ENCODE measurements at places on chromosomes 1 and 21.

DNA sequence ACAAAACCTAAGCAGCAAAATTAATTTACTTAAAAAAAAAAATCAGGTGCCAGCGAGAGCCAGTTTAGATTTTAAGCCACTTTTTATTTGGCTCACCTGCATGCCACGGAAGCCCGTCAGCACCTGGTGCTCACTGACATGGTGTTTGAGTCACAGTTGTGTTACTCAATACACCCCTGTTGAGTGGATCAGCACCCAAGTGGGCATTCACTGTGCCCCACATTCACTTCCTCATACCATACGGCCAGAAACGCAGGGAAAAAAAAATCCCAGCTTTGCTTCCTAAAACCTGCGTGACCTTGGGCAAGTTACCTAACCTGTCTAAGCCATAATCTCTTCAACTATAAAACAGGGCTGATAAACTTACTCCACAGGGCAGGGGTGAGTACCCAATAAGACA lies 42.8 kb upstream of the SIM2 start:
- DNase-seq = no peak

DNA sequence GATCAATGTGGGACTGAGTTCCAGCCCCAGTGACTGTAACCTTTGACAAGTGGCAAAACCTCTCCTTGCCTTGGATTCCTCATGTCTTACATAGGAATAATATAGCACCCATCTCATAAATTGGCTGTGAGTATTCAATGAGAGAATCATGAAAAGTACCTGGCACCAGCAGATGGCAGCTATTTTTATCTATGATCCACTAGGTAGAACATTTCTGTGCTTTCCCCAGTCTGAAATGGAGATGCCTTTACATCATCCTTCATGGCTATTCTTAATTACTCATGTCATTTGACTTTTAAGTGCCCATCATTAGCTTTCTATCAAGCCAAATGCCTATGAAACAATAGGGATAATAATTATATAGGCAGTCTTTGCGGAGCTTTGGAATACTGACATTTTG lies 130.1 kb downstream of the TGFB2 start:
- DNase-seq = no peak

DNA sequence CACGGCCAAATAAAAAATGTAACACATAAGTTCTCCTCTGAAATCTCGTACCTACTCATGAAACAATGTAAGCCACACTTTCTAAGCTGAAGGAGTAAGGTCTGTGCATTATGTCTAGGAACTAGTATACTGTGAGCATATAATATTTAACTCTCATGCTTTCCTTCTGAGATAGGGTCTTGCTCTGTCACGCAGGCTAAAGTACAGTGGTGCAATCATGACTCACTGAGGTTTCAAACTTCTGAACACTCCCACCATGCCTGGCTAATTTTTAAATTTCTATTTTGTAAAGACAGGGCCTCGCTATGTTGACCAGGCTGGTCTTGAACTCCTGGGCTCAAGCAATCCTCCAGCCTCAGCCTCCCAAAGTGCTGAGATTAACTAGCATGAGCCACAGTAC lies 71.3 kb downstream of the AHCTF1 start:
- DNase-seq = no peak

- no peak for DNase-seq
Measured at GRCh38 chr1:229280921-229281320, 10.0 kb downstream of the RAB4A start.

DNA sequence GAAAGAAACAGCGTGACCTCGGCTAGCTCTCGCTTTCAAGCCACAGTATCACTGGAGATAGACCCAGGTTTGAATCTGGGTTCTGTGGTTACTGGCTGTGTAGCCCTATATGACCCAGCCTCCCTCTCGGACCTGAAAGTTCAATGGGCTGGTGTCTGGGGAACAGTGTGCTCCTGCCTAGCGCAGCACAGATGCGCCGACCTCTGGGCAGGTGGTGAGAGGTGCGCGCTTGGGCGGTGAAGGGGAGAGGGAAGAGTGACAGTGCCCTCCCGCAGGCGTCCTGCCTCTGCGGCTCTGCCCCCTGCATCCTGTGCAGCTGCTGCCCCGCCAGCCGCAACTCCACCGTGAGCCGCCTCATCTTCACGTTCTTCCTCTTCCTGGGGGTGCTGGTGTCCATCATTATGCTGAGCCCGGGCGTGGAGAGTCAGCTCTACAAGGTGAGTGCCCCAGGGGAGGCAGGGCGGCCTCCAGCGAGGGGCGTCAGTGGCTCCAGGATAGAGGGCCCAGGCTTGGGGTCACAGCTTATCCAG lies 10.5 kb downstream of the SERINC2 start:
- DNase-seq = no peak

GRCh38 chr1:25045480-25046193 lies 115.6 kb upstream of the RUNX3 start:
- no peak for DNase-seq

GRCh38 chr1:112666946-112667345 lies 7.5 kb upstream of the MOV10 start:
- DNase-seq = no peak

- no peak for DNase-seq
Measured at GRCh38 chr1:107692580-107693345, 272.2 kb downstream of the VAV3 start.

DNA sequence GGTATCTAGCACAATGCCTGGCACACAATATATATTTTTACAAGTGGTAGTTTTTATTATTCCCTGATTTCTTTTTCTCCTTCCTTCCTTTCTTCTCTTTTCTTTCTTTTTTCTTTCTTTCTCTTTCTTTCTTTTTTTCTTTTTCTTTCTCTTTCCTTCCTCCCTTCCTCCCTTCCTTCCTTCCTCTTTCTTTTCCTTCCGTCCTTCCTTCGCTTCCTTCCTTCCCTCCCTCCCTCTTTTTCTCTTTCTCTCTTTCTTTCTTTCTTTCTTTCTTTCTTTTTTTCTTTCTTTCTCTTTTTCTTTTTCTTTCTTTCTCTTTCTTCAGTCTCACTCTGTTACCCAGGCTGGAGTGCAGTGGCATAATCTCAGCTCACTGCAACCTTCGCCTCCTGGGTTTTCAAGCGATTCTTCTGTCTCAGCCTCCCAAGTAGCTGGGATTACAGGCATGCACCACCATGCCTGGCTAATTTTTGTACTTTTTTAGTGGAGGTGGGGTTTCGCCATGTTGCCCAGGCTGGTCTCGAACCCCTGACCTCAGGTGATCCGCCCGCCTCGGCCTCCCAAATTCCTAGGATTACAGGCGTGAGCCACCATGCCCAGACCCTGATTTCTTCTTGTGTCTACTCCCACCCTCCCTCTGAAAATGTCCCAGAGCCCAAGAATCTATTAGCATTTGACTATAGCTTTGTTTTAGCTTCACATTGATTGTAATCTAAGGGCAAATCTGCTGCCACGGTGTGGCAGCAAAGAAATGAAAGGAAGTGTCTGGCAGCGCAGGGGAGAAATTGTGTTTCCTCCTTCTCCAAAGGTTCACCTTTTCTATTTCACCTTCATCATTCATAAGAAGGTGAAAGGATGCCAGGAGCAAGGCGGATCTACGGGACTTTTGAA lies 19.9 kb upstream of the ABCB10 start:
- no peak for DNase-seq

DNA sequence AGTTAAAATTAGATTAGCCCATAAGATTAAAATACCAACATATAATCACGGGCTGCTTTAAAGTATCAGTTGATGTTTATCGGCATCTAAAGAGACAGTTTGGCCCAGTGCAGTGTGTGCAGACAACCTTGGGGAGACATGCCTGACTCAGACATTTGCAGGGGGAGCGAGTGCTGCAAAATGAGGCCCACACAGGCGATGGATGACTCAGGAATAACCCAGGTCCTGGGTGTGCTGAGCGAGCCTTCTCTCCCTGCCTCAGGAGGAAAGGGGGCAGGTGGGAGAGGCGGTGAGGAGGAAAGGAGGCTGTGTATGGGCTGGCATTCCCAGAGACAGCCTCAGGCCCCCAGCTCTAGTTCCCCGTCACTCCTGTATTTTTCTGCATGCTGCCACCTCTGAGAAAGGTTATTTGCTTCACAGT lies 9.0 kb downstream of the SLC9A1 start:
- DNase-seq = no peak

- DNase-seq = no peak
Measured at GRCh38 chr1:11147197-11147770, 41.9 kb upstream of the ANGPTL7 start.

- DNase-seq = peak; percentile 62
Measured at GRCh38 chr1:37793773-37794371, at the start of gene MANEAL. MANEAL (plus strand) TSS chr1:37793847; CDS start chr1:37794183, 336 bp downstream.

DNA sequence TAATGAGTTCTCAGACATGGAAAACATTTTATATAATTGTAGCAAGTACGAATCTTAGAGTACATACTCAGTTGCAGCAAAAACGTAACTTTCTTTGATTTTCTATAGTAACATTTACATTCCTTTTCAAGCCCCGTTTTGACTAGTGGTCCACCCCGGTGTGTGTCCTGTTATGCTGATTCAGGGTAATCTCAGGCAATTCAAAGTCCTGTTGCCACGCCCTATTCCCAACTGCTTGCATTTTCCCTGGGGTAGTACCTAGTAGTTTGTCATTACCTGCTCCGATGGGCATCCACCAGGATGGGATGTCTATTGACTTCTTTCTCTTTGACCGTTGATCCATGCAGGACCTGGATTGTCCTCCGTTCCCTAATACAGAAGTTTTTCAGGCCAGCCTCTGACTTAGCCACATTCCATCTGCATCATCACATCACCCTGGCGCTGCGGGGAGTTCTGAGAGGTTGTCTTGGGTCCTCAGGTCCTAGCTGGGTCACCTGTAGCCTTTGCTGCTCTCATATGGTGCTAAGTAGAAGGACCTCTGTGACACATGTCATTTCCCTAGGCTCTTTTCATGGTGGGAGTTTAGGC lies 15.0 kb upstream of the FCAMR start:
- no peak for DNase-seq

- DNase-seq = no peak
Measured at GRCh38 chr1:50559421-50559820, 136.2 kb upstream of the DMRTA2 start.

GRCh38 chr1:227543283-227544066 lies 19.9 kb upstream of the ZNF678 start:
- no peak for DNase-seq

DNA sequence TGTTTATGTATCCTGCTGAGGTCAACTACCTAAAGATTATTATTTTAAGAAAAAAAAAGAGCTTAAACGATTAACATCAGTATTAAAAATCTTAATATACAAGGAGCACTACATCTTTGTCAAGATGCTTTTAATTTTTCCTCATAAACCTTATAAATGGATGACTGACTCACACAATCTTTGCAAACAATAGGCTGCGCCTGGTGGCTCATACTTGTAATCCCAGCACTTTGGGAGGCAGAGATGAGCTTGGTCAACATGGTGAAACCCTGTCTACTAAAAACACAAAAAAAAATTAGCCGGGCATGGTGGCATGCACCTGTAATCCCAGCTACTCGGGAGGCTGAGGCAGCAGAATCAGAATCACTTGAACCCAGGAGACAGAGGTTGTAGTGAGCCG lies 1.7 kb downstream of the KHDC4 start:
- DNase-seq = no peak

GRCh38 chr1:149929856-149930255 lies 2.3 kb upstream of the SF3B4 start:
- no peak for DNase-seq

DNA sequence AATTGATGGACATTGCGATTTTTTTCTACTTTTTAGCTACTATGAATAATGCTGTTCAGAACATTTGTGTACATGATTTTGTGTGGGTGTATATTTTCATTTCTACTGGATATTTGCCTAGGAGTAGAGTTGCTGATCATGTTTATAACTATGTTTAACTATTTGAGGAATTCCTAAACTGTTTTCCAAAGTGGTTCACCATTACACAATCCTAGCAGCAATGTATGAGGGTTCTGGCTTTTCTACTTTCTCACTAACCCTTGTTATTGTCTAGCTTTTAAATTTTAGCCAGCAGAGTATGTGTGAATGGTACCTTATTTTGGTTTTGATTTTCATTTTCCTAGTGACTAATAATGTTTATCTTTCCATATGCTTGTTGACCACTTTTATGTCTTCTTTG lies 86.2 kb downstream of the ATG4C start:
- no peak for DNase-seq

DNA sequence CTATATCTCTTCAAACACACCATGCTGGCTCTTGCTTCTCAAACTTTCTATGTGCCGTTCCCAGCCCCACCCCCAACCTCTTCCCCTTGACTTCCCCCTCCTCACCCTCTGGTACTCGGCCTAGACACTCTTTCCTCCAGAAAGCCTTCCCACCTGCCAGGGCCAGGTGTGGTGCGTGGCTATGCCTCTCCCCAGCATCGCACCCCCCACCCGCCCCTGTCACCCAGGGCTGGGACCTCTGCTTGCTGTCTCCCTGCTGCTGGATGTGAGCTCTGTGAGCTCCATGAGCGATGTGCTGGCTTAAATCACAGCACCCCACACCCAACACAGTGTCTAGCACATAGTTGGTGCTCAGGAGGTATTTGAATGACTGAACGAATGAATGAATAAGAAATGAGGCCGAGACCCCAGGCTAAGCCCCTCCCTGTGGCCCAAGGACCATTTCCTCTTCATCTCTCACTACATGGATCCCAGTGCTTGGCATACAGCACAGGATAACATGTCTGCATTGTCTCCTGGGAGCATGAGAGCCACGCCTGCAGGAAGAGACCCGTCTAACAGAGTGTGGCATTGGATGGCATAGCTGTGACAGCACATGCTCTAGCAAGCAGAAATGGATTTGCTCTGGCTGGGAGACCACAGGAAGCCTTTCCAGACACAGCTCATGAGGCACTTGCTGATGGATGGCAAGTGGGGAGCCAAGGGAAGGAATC lies 19.7 kb downstream of the TNNT2 start:
- DNase-seq = no peak

GRCh38 chr1:114111731-114112641 lies 41.7 kb downstream of the SYT6 start:
- DNase-seq = no peak

DNA sequence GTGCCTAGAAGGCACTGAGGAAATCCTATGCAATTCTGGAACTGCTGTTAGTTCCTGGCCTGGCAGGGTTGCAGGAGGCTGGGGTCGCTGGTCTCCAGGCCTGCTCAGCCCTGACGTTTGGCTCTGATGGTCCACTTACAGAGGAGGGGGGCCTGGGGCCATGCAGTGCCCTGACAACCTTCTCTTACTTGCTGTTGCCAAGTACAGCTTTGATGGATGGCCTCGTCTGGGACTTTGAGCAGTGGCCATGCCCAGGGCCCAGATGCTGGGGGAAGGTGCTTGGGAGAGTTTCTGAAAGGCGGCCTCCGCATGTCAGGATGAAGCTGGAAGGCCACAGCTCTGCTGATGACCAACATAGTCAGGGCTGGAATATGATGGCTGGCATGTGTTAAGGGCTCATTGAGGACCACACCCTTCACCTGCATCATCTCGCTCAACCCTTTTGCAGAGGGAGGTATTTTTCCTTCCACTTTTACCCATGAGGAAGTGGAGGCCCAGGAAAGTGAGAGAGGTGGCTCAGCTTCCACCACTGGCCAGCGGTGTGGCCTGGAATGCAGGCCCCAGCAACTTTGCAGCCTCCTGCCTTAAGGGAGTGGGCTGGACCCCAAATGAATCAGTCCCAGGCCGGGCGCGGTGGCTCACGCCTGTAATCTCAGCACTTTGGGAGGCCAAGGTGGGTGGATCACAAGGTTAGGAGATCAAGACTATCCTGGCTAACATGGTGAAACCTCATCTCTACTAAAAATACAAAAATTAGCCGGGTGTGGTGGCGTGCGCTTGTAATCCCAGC lies 34.7 kb upstream of the LRRC3 start:
- no peak for DNase-seq

GRCh38 chr1:42004860-42005259 lies 86.1 kb upstream of the HIVEP3 start:
- DNase-seq = no peak
